ENCODE measurements at places on chromosomes 5 and 9.
A peak's percentile ranks its signal among the peaks of the same experiment; 100 is the strongest.

GRCh38 chr9:13971966-13972655 is 341.8 kb downstream of the NFIB start:
- no peaks in the 10 kb centered on the region for H3K36me3 ChIP-seq
- no peaks in the 10 kb centered on the region for H3K4me1 ChIP-seq
- no peaks in the 10 kb centered on the region for H3K27me3 ChIP-seq
- DNase-seq: no peak

DNA sequence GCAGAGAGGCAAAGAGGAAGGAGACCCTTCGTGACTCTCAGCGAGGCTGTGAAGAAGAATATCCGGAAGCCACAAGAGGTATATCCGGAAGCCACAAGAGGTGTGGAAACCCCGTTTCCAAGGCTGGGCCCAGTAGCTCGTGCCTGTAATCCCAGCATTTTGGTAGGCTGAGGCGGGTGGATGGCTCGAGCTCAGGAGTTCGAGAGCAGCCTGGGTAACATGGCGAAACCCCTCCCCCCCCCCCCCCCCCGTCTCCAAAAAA is 612 bp upstream of the BBLN start:
- no peaks in the 10 kb centered on the region for H3K27me3 ChIP-seq
- no peak for DNase-seq
- H3K27ac ChIP-seq: peak overlapping the region; percentile 79
- H3K4me3 ChIP-seq: peak overlapping the region; percentile 80

GRCh38 chr9:116694785-116695291 is 7.7 kb downstream of the TRIM32 start:
- no peak overlapping the region for H3K4me3 ChIP-seq
- H3K4me1 ChIP-seq: peaks cover 37% of the 10 kb centered on the region
- H3K27ac ChIP-seq: no peak overlapping the region
- H3K36me3 ChIP-seq: peaks cover 24% of the 10 kb centered on the region

DNA sequence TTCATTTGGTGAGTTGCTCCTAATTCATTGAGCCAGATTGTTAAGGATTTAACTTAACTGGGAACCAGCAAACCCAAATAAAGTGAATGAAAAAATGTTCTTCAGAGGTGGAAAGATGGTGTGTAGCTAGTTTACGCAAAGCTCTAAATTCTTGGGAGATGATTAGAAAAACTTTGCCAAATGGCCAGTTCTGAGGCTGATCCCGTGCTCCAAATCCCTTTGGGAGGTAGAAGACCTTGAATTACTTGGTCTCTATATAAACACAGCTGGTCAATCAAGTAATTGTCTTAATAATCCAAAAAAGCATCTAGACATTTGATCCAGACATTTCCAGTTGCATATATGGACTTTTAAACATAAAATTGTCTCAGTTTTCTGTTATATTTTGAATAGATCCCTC is 11.4 kb downstream of the ACTL7B start:
- no peaks in the 10 kb centered on the region for H3K4me1 ChIP-seq
- H3K27me3 ChIP-seq: no peaks in the 10 kb centered on the region
- H3K27ac ChIP-seq: no peak overlapping the region
- no peak overlapping the region for H3K4me3 ChIP-seq
- no peak for DNase-seq

DNA sequence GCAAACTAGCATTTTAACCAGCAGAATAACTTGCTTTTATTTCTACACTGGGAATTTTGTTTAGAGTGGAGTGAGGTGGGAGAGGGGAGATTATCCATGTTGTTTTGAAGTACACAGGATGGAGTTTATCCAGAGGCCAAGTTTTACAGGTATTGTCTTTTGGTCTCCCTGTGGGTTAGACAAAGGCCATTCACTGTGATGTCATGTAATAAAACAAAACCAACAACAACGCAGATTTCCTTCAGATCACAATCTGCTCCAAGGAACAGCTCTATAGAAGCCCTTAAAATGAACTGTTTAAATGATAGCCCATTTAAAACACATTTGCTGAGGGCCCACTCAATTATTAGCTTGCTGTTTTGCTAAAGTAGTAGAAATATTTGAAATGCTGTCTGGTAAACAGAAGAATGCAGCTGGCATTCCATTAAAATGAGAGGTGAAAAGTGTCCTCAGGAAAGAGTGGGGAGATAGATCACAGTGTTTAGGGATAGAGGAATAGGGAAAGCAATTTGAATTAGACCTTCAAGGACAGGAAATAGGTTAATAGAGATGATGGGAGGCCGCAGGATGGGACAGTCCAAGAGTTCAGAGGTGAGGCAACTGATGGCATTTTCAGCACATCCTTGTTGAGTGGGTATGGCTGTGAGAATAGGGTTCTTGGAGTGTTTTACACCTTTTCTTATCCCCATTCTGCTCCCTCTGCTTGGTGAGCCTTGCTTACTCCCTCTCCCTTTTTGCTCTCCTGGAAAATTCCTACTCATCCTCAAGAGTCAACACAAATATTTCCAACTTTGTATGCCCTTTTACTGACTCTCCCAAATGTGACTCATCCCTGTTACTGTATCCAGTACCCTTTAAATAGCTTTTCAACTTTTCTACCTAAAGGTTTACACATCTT is 140.1 kb upstream of the NR3C1 start:
- H3K4me3 ChIP-seq: no peak overlapping the region
- H3K27ac ChIP-seq: no peak overlapping the region
- no peak for DNase-seq
- H3K4me1 ChIP-seq: no peaks in the 10 kb centered on the region
- no peaks in the 10 kb centered on the region for H3K36me3 ChIP-seq

- no peak for DNase-seq
- peak overlapping the region; percentile 95 for H3K27ac ChIP-seq
- peak overlapping the region; percentile 68 for H3K4me3 ChIP-seq
- H3K27me3 ChIP-seq: peaks cover 8% of the 10 kb centered on the region
Measured at GRCh38 chr5:98773214-98773463, 324 bp upstream of the RGMB start.

DNA sequence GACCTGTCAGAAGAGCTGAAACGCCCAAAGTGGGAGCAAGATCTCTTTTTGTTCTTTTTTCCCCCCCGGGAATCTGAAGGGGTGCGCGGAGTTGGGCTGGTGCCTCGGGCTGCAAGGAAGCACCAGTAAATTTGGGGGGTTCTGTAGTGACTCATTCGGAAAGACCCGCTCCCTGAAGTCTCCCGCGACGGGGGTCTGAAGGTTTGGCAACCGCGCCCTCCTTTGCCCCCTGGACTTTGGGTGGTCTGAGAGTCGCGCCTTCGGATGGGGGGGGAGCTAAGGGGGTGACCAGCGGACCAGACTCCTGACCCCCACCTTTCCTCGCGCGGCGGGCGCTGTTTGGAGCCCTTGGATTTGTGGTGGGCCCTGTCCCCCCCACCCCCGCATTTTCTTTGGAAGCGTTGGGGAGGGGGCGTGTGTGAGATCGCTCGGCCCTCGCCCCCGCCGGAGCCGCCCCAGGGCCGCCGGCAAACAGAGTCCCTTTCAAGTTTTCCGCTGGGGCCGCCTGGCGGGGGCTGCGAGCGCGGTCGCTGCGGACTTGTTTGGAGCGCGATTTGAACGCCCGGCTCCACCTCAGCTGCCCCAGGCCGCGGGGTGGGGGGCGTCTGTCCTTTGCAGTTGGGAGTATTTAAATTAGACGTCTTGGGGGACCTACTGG is 2.0 kb downstream of the CXXC5 start:
- H3K36me3 ChIP-seq: no peaks in the 10 kb centered on the region
- H3K4me1 ChIP-seq: peaks cover 81% of the 10 kb centered on the region
- H3K4me3 ChIP-seq: peak overlapping the region; percentile 63

DNA sequence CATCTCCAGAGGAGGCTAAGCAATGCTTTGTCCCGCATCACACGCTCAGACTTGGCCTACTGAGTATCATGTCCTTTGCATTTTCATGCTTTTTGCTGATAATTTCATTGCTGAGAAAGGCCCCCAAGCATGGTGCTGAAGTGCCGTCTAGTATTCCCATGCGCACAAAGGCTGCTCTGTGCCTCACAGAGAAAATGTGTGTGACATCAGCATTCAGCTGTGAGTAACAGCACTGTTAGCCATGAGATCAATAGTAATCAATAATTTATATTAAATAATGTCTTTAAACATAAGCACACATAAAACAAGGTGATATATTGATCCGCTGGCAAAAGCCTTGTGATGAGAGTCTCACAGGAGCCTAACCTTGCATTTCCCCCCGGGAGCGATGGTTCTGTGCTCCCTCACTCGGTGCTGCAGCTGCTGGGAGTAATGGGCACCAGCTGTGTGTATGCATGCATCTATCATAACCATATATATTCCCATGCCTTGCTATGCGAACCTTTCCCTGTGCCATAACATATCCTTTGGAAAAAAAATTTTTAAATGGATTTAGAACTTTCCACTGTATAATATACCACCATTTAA is 50.4 kb upstream of the RNF130 start:
- H3K27me3 ChIP-seq: peaks cover 68% of the 10 kb centered on the region
- H3K4me1 ChIP-seq: peaks cover 3% of the 10 kb centered on the region
- no peak overlapping the region for H3K4me3 ChIP-seq
- no peaks in the 10 kb centered on the region for H3K36me3 ChIP-seq
- H3K27ac ChIP-seq: no peak overlapping the region
- DNase-seq: no peak

GRCh38 chr5:171395042-171395441 is 7.4 kb downstream of the NPM1 start:
- no peak overlapping the region for H3K27ac ChIP-seq
- H3K4me3 ChIP-seq: no peak overlapping the region
- H3K4me1 ChIP-seq: peaks cover 16% of the 10 kb centered on the region
- H3K36me3 ChIP-seq: peaks cover 91% of the 10 kb centered on the region

- H3K4me3 ChIP-seq: no peak overlapping the region
- H3K27me3 ChIP-seq: no peaks in the 10 kb centered on the region
- H3K4me1 ChIP-seq: no peaks in the 10 kb centered on the region
- no peak overlapping the region for H3K27ac ChIP-seq
Measured at GRCh38 chr5:158060212-158060611, 201.3 kb upstream of the CLINT1 start.

DNA sequence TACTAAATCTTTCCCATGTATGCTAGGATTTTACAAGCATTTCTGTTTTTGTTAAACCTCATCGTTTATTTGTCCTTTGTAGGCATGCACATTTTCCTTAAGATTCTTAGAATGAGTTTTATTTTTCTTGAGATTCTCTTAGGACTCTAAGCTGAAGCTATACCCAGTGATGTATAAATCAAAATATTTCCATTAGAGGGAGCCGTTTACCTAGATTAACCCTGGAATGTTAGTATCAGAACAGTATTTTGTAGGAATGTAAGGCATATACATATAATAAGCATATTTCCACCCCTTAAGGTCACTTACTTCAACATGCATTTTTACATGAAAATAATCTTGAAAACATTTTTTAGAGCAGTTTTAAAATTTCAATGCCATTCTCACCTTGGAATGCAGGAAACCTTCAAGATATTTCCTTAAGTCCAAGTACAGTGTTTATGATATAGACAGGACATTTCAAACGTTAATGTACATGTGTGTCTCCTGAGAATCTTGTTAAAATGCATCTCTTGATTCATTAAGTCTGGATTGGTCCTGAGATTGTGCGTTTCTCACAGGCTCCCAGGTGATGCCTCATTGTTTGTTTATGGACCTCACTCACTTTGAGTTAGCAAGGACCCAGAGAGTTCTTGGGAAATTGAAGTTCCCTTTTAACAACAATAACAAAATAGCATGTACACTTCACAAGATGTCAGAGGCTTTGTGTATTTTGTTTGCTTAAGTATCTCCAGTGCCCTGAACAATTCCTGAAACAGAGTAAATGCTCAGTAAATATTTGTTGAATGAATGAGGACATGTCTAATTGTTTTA is 34.9 kb upstream of the FCHO2 start:
- no peak overlapping the region for H3K27ac ChIP-seq
- H3K27me3 ChIP-seq: no peaks in the 10 kb centered on the region
- no peak overlapping the region for H3K4me3 ChIP-seq
- no peaks in the 10 kb centered on the region for H3K36me3 ChIP-seq
- DNase-seq: peak; percentile 36

DNA sequence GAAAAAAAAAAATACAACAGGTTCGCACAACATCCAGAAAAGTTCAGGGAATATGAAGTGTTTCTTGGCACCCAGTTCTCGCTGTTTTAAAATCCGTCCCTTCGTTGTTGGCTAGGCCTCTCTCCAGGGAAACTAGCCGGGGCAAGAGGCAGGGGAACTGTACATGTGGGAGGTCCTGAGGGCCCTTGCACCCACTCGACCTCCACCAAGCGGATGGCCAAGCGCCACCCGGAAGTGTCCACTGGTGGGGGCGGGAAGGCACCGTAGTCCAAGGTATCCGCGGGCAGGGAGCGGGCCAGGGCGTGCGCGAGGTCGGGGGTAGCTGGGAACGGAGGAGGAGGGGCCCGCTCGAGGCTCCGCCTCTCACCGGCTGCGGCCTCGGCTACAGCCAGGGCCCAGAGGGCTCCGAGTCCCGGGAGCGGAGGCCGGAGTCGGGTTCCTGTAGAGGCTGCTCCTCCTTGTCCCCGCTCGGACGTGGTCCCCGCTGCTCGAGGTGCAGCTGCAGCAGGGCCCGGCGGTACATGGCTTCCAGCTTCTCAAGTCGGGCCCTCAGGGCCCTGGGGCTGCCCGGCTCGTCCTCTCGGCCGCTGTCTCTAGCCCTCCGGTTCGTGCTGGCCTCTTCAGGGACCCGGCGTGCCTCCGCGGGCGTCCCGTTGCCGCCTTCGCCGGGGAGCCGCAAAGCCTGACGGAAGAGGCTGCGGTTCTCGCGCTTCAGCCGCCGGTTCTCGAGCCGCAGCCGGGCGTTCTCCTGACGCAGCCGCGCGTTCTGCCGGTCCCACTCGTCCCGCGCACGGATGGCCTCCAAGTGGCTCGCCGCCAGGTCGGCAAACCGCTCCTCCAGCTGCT is 720 bp downstream of the TUSC1 start:
- H3K27ac ChIP-seq: peak overlapping the region; percentile 99

GRCh38 chr9:120742951-120743416 is 28.7 kb upstream of the MEGF9 start:
- no peaks in the 10 kb centered on the region for H3K27me3 ChIP-seq
- DNase-seq: no peak
- H3K4me1 ChIP-seq: peaks cover 7% of the 10 kb centered on the region
- H3K4me3 ChIP-seq: no peak overlapping the region
- no peaks in the 10 kb centered on the region for H3K36me3 ChIP-seq
- H3K27ac ChIP-seq: no peak overlapping the region

DNA sequence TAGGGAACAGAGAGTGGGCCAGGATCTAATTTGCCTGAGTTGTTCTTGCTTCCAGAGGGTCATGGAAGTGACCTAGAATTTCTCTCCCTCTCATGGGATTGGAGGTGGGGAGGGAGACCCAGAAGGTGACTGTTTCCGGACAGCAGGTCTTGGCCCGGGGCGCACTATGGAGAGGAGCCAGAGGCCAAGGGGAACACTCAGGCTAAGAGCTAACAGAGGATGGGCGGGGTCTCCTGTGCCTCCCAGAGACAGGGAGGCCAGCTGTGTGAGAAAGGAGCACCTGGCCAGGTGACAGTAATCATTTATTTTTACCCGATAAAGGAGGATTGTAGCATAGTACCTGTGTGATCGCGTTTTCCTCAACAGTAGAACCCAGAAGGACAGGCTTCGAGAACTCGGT is 50.9 kb upstream of the ANKH start:
- DNase-seq: no peak
- H3K27me3 ChIP-seq: no peaks in the 10 kb centered on the region
- H3K4me3 ChIP-seq: no peak overlapping the region
- no peaks in the 10 kb centered on the region for H3K36me3 ChIP-seq
- H3K27ac ChIP-seq: no peak overlapping the region
